ENCODE measurements at places on chromosomes 3 and 15.
A peak's percentile ranks its signal among the peaks of the same experiment; 100 is the strongest.

- no peak for DNase-seq
Measured at GRCh38 chr15:36773698-36774097, 194.3 kb downstream of the CDIN1 start.

DNA sequence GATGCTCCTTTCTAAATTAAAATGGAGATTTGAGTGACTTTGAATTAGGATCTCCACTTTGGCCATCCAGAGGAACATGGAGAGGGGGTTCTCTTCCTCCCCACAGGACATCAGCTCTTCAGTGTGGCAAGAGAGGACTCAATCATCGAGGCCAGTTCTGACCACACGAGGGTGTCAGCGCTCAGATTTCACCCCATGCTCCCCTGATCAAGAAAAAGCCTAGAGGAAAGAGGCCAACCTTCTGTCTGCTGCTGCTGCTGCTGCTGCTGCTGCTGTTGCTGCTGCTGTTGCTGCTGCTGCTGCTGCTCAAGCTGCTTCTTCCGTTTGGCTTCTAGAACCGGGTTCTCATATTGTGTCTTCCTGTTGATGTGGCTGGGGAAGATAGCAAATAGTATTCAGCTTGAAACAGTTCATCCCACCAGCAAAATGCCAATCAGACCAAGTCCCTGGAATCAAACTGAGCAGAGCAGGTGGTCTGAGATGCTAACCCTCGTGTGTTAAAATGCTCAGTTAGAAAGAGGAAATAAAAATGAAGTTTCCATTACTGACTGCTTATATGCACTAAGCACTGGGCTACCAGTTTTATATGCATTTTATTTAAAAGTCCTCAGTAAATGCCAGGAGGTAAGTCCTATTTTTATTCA is 599.0 kb downstream of the MAGI1 start:
- DNase-seq, result peak; percentile 86

DNA sequence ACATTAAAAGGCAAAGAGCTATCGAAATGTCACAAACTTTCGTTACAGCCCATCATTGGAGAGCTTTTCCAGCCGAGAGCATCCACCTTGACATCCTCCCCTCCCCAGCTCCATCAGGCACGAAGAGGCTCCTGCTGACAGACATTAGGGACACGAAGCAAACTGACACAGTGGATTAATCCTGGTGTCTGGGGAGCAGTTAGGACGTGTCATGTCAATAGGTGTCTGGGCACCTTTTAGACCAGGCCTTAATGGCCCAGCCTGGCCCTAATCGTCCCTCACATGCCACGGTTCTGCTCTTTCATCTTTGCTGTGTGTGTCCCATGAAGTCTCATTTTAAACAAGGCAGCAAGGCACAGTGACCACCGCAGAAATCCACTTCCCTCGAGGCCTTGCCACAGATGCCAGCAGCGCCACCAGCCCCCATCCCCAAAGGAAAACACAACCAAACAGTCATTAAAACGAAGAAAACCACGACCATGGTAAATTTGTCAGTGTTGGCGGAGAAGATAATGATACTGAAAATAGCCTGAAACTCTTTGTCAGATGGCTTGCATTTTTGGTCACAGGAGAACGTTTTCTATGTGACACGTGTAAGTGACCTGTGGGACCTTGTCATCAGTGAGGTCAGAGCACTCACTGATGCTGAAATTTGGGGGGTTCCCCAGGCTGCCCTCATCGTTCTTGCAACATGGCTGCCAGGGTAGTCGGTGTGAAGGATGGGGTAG is 16.3 kb upstream of the PCSK6 start:
- no peak for DNase-seq

GRCh38 chr15:68278595-68279405 is 1.3 kb downstream of the FEM1B start:
- no peak for DNase-seq

DNA sequence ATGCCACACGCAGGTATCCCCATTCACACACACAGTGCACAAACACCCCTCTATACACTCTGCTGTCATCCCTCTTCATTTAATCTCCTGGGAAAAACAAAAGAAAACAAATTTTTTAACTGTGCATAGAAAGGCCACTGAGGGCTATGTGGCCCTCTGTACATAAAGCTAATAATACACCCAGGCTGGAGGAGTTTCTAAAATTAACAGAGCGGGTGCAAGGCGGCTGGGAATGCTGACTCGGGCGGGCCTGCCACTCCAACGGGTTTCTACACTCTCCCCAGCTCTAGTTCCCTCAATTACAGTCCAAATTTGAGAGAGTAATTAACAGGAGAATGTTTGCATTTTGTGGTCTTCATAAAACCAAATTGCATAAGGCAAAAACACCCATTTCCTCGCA is 23.1 kb downstream of the HCN4 start:
- DNase-seq, result no peak

- no peak for DNase-seq
Measured at GRCh38 chr3:128447561-128448013, 19.1 kb downstream of the DNAJB8 start.

DNA sequence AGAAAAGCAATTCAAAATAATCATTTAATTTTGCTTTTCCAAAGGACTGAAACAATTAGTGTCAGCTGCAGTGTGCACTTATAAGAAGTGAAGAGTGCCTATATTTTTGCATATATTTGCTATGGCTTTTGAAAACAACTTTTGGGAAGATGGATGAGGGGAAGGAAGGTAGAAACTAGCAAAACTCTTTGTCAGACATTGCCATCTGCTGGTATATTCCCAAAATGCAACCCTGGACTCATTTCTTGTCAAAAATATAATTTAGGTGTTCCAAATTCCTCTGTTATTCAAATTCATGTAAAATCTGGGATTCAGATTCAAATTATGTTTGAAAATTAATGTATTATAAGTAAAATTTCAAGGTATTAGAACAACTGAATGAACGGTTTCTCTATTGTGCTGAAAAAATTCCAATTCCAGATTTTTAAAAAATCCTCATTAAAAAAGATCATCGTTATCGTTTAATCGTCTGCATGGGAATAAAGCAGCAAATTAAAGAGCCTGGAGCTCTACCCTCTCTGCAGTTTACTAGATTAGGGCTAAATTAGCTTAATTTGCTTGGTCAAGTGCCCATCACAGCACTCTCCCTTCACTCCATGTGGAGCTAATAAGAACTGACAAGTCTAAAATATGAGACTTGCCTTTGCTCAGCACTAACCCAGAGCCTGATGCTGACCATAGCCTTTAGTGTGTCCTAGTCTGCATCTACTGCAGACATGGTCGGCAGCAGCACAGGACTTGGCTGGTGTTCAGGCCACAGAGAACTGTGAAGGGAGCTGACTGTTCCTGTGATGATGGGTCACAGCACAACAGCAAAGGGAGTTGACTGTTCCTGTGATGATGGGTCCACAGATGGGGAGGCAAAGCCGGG is 67.9 kb upstream of the MITF start:
- no peak for DNase-seq

- DNase-seq, result no peak
Measured at GRCh38 chr15:86553108-86553507, 473.4 kb downstream of the AGBL1 start.

DNA sequence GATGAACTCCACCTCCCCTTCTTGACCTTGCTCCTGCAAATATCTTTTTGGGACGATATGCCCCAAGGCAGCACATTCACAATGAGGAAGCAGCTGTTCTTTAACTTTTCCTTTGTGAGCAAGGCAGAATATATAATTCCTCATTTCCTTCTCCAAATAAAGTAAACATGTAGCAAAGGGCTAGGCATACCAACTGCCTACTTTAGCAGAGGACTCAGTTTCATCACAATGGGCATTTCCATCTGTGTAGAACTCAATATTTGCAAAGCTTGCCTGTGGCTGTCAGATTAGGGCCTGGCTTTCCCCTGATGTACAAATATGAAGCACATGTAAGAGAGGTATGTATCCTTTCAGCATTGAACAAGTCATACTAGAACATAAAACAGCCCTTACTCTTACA is 366.9 kb downstream of the RSL24D1 start:
- no peak for DNase-seq

GRCh38 chr15:80693682-80694610 is 1.2 kb upstream of the ABHD17C start:
- DNase-seq, result no peak

DNA sequence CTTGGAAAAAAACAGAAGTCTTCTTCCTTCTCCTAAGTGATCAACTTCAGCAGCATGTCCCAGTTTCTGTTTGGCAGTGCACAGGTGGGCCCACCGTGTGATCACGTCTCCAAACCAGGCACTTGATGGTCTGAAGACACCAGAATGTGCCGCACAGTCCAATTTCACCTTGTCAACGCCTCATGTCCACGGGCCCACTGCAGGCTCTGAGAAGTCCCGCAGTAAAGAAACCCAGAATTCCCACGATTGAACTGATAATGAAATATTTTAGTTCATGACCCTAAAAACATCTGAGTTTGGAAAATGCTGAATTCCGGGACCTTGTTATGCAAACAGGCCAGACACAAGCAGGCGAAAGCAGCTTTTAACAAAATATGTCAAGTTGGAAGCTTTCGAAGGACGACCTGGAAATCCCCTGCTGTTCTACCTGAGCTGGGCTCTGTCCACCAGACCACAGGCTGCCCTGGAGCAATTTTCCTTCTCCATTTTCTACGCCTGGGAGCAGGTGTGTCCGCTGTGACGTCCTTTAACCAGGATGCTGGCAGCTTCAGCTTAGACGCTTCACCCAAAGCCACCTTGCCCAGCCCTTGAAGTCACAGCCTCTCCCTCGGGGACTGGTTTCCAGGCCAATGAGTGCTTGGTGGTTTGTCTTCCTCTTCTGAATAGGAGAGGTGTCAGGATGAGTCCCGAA is 167.8 kb upstream of the IQSEC1 start:
- no peak for DNase-seq

DNA sequence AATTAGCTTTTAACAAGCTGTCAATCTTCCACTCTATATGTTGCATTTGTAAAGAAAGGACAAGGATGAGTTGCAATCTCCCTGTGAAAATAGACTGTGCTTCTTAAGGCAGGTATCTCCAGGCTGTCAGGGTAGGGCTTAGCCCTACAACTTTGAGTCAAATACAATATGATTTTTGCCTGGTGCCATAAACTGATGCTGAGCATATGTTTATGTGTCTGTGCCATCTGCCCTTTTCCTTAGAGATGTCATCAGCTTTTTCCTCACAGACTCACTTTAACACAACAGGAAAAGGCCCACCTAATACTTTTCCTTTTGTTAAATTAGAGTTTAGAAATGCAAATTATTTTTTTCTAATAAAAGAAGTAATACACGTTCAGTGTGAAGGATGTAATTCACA is 548.3 kb downstream of the NLGN1 start:
- no peak for DNase-seq

DNA sequence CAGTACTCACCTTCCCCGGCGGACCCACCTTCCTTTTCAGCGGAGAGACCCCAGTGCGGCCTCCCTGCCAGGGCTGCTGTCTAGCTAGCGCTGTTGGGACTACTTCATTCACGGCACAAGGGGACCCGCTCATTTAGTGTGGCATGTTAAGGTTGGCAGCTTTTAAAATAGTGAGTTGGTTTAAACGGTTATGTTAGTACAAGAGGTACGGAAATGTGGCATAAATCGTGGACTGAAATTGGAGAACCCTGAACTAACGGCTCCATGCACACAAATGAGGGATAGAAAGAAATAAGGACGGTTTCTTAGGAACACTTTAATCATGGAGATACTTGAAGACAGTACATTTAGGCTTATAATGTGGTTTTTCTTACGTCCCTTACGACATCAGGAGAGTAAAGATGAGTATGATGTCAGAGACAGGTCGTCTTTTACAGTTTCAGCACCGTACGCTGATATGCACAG is 752 bp downstream of the CEP63 start:
- DNase-seq, result no peak

DNA sequence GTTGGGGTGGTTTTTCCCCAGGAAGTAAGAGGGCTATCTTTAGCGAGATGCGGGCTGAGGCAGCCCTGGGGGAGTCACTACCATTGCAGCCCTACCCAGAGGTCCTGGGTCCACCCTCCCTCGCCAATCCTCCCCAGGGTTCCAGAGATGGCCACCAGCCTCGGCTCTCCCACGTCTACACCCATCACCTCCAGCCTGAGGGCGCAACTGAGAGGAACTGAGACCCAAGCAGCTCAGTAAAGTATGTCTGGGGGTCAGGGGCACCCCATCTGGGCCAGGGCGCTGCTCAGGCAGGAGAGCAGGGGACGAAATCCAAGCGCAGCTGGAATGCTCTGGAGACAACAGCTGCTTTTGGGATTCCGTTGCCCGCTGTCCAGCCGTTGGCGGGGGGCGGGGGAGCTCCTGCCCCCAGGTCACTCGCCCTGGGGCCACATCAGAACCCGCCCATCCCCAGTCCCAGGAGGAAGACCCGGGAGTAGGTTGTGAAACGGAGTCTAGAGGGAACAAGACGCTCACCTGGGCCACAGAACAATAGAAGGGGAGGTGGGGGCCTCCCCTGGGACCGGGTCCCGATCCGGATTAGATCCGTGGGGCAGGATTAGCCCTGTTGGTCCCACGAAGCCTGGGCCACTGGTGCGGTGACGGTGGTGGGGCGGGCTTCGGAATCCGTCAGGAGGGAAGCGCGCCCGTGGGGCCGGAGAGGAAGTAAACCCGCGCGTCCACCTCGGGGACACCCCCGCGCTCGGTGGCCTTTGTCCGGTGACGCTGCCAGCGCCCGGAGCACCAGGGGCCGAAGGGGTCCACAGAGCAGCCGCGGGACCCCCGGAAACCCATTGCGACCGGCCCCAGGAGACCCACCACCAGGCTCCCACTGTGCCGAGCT is 1.4 kb upstream of the NDUFAF3 start:
- DNase-seq, result peak; percentile 88

- no peak for DNase-seq
Measured at GRCh38 chr3:29195056-29195455, 85.8 kb upstream of the RBMS3 start.

GRCh38 chr3:58190291-58190690 is 20.5 kb downstream of the DNASE1L3 start:
- DNase-seq, result no peak

- no peak for DNase-seq
Measured at GRCh38 chr15:51558876-51559275, 63.7 kb downstream of the DMXL2 start.

DNA sequence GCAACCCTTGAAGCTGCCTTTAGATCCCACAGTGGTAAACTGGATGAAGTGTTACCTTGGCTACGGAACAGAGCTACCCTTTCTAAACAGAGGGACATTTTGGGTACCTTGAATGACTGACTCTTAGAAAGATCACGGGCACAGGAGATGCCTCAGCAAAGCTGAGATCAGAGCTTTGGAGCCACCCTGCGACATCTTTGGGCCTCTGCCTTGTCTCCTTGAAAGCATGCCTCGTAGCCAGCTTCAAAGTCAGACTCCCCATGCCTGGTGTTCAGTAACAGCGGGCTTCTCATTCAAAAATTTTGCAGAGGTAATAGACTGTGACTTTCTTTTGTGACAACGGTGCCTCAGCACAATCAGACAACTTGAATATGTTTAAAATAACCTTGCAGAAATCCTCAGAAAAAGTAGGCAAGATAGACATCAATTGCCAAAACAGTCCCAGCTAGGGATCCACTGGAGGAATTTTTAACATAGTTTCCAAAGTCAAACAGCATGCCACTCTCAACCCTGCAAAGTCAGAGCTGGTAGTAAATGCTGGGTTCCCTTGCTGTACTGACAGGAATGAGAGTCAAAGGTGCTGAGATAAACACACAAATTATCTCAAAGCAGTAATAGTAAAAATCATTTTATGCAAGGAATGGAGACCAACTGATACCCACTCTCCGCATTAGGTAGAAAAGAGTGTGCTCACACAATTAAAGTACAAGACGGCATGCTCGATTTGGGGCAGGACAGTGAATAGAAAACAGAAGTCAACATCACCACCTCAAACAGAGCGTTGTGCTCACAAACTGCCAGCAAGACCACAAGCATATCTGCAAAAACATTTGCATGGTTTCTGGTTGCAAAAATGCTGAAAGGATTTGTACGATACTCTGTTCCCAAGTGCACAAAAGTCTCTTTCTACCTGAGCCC is 82.1 kb downstream of the MYO1E start:
- peak; percentile 52 for DNase-seq

GRCh38 chr3:153783106-153783505 is 338.1 kb upstream of the ARHGEF26 start:
- DNase-seq, result no peak
